ENCODE measurements at places on chromosomes 16 and 17.

GRCh38 chr17:72125226-72125651, 4.4 kb downstream of the SOX9 start:
- DNase-seq, result no peak

DNA sequence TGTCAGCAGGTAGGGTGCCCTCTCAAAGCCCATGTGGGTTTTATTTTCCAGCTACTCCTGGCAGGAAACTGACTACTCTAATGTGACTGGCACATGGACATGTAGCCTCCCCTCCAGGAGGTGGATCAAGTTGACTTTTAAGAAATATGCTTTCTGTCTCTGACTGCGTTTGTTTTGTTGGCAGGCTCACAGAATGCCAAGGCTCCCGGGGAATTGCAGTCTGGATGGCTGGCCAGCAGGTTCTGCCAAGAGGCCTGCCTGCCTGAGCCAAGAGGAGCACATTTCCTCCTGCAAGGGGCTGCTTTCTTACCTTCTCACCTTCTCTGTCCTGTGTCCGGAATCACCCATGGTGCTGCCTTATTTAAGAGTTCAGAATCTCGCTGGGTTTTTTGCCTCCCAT, 217.3 kb upstream of the ERCC4 start:
- no peak for DNase-seq

DNA sequence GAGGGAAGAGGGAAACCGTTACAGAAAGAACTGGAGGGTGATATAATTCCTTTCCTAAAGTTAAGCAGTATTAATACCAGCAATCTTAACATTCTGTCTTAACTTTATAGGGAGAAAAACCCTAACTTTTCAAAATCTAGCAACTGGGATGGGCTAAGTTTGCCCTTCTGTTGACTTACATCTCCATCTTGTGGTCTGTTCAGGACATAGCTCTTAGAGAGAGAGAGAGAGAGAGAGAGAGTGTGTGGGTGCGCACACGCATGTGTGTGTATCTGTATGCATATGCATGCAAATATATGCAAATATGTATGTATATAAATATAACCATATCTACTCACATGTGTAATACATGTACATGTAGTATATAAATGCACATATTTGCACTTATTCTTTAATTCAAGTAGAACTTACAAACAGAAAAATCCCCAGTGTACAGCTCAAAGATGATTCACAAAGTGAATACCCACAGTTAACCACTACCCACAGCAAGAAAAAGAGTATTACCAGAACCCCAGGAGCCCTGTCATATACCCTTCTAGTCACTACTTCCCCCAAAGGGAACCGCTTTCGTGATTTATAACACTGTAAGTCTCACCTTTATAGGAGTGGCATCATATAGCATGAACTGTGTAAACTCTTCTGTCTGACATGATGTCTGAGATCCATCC, 46.5 kb downstream of the STX8 start:
- DNase-seq, result no peak

DNA sequence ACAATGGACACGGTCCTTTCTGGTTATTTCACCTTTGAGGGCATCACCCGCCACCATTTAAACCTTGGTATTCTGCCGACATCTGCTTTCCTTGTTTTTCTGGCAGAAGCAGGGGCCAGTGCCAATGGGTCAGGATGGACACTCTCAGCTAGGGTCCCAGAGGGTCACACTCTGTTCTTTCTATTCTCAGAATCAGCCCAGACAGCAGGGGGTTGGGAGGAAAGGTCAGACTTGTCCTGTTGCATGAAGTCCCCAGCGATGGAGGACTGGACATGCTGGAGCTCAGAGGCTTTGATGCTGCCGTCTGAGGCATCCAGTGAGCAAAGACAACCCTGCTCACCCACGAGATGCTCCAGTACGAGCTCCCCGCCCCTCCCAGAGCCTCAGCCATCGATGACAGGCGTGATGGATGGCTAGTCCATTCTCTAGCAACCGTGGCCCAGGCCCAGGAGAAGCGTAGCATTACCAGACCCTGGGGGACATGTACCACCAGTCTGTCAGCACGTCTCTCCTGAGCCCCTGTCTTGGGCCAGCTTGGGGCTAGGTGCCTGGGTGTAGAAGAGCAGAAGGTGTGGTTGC, 62.0 kb downstream of the FOXL1 start:
- no peak for DNase-seq

- DNase-seq, result no peak
Measured at GRCh38 chr17:7620835-7621234, 6.1 kb upstream of the FXR2 start.

DNA sequence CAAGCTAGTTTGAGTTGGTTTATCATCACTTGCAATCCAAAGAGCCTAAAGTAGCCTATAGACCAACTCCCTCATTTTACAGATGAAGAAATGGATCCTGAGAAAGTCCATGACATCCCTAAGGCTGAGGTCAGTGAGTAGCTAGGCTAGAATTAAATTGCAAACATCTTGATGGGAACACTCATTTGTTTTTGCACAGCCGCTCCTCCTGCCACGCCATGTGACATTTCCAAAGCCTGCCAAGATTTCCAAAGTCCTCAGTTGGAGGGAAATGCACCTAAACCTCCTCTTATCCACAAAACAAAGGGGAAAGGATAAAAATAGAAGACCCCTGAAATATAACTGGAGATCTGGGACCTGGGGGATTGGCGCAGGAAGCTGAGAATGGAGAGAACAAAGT, 15.0 kb downstream of the TMEM92 start:
- DNase-seq, result no peak
